ENCODE measurements at places on chromosomes 2 and 18. TPM values are rescaled to one million over a fixed set of nuclear protein-coding genes. Genes with fewer than 3 reads are reported as not detected.

DNA sequence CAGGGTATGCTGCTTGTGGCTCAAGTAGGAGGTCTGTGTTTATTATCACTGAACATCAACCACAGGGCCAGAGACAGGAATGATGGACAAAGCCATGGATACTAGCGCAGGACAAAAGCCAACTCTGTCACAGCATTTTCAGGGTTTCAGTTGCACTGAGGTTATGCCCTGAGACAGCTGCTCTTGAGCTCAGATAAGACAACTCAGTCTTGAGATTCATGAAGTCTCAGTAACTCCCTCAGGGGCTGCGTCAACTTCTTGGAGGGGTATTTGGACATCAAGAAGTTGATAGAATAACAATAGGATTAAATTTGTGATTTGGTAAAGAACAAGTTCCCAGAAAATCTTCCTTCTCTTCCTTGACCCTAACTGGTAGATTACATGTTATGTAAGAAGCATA is 287.0 kb upstream of the SLC14A2 start:
- no peaks in the 10 kb centered on the region for H3K36me3 ChIP-seq
- H3K4me1 ChIP-seq, result peaks cover 30% of the 10 kb centered on the region
- no peak for DNase-seq
- H3K4me3 ChIP-seq, result no peak overlapping the region

DNA sequence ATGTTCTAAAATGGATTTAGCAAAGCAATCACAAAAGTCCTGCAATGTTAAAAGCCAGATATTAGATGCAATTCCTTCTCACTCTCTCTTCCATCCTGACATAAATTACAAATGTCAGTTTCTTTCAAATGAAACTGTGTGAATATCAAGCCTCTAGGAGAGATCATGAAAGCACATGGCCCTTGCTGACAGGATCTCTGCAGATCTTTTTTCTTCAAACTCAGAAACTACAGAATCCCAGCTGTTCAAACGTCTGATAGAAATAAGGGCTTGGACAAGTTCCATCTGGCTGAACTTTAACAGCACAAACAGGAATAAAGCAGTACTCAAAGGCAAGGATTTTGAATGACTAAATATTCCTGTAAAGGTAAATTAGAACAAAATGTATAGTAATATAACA is 47.6 kb downstream of the PDE1A start:
- H3K27ac ChIP-seq, result no peak overlapping the region
- H3K27me3 ChIP-seq, result no peaks in the 10 kb centered on the region
- H3K36me3 ChIP-seq, result no peaks in the 10 kb centered on the region
- H3K4me3 ChIP-seq, result no peak overlapping the region
- no peaks in the 10 kb centered on the region for H3K4me1 ChIP-seq
- no peak for DNase-seq

- no peaks in the 10 kb centered on the region for H3K36me3 ChIP-seq
- DNase-seq, result peak; percentile 54
- H3K27ac ChIP-seq, result 0 out of 2 replicates have a peak overlapping the region, but pooled peaks have one; percentile 32
- H3K4me3 ChIP-seq, result no peak overlapping the region
- no peaks in the 10 kb centered on the region for H3K27me3 ChIP-seq
Measured at GRCh38 chr2:158734442-158734841, 60.7 kb upstream of the DAPL1 start.

DNA sequence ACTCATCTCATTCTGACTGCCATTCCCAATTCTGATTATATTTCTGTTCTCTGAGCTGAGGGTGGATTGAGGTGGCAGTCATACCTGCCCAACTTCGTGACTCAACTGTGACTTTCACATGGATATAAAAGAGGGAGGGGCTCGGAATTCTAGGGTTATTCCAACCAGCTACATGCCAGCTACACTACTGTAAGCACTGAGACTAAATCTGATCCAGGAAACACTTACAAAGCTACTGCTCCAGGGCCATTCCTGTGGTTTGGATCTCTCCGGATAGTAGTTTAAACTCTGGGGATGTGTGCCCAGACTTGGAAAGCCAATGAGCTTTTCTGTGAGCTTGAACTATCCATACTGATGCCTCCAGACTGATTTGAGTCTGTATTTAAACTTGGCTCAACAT is 7.9 kb downstream of the MAP2 start:
- H3K4me3 ChIP-seq, result no peak overlapping the region
- H3K27me3 ChIP-seq, result no peaks in the 10 kb centered on the region
- DNase-seq, result peak; percentile 66
- H3K4me1 ChIP-seq, result peaks cover 22% of the 10 kb centered on the region

GRCh38 chr2:46171411-46171953 is 125.7 kb upstream of the EPAS1 start:
- H3K4me3 ChIP-seq, result no peak overlapping the region
- peaks cover 75% of the 10 kb centered on the region for H3K4me1 ChIP-seq
- H3K27ac ChIP-seq, result peak overlapping the region; percentile 7
- peak; percentile 47 for DNase-seq

- H3K36me3 ChIP-seq, result no peaks in the 10 kb centered on the region
- H3K27me3 ChIP-seq, result no peaks in the 10 kb centered on the region
- no peak overlapping the region for H3K4me3 ChIP-seq
- H3K27ac ChIP-seq, result peak overlapping the region; percentile 94
- no peak for DNase-seq
- peaks cover 61% of the 10 kb centered on the region for H3K4me1 ChIP-seq
Measured at GRCh38 chr2:37583867-37584266, 87.6 kb downstream of the CDC42EP3 start.

DNA sequence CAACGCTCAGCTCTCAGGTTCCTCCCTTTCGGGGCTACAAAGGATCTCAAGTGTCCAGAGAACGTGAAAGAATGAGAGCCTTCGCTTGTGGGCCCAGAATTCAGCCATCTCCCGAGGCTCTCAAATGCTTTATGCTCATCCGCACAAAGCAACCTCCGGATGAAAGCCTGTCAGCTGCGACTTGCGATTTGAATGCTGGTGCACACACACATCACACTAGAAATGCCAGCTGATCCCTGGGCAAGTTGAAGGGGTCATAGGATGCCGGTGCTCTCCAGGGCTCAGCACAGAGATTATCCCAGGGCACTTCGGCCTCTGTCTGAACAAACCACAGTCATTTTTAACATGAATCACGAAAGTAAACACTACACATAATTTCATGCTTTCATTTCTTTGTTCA is 141.8 kb upstream of the MYT1L start:
- no peaks in the 10 kb centered on the region for H3K36me3 ChIP-seq
- no peak for DNase-seq
- no peak overlapping the region for H3K4me3 ChIP-seq

- H3K27me3 ChIP-seq, result peaks cover 21% of the 10 kb centered on the region
- no peaks in the 10 kb centered on the region for H3K36me3 ChIP-seq
- H3K27ac ChIP-seq, result no peak overlapping the region
- H3K4me3 ChIP-seq, result no peak overlapping the region
- DNase-seq, result no peak
- H3K4me1 ChIP-seq, result no peaks in the 10 kb centered on the region
Measured at GRCh38 chr2:218005486-218005885, 2.7 kb upstream of the TNS1 start.

DNA sequence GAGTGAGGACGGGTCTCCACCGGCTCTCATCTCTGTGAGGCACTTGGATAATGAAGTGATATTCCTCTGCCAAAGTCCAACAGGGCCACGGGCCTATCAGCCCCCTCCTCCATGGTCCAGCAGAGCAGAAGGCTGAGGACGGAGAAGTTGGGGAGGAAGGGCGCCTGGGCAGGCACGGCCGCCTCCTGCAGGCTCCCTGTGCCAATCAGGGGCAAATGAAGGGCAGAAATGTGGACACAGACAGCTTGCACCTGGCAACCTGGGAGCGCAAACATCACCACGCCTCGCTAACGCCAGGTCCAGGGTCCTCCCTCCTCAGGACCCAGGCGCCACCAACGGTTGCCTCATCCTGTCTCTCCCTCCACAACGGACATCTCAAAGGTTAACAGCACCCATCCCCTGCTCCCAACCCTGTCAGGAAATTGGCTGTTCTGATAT is 24.3 kb downstream of the SMAD7 start:
- H3K4me1 ChIP-seq, result no peaks in the 10 kb centered on the region
- H3K27ac ChIP-seq, result no peak overlapping the region
- no peak for DNase-seq
- H3K27me3 ChIP-seq, result no peaks in the 10 kb centered on the region
- H3K36me3 ChIP-seq, result no peaks in the 10 kb centered on the region
- no peak overlapping the region for H3K4me3 ChIP-seq

- no peak overlapping the region for H3K4me3 ChIP-seq
- H3K27ac ChIP-seq, result no peak overlapping the region
- no peaks in the 10 kb centered on the region for H3K4me1 ChIP-seq
- DNase-seq, result no peak
- H3K27me3 ChIP-seq, result no peaks in the 10 kb centered on the region
Measured at GRCh38 chr18:5608846-5609245, 65.0 kb upstream of the EPB41L3 start.

DNA sequence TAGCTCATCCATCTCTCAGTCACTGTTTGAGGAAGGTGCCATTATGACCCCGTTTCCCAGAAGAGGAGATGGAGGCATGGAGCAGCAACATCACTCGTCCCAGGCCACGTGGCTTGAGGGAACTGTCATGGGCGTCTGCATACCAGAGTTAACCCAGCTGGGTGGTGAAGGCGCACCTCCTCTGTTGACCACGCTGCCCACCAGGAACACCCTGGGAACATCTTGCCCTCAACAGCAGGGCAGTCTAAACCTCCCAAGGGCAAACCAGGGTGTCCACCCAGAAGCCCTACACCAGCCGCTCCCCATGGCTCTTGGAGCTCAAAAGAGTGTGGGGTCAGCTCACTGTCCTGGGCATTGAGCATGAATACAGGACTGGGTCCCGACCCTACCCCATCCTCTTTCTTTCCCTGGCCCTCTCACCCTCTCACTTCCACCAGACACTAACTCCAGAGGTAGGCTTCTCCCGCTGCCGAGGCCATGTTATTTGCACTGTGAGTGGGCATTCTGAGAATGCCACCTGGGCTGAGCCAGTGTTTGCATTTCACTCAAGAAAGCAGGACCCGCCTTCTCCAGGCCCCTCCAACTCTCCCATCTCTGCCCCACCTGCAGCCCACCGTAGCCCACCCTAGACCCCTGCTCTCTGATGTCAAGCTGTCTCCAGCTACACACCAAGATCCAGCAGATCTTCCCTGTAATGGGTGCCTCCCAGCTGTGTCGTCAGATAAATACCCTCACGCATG is 259.6 kb downstream of the HDAC4 start:
- no peaks in the 10 kb centered on the region for H3K27me3 ChIP-seq
- no peak overlapping the region for H3K27ac ChIP-seq
- DNase-seq, result no peak
- no peaks in the 10 kb centered on the region for H3K4me1 ChIP-seq
- H3K36me3 ChIP-seq, result no peaks in the 10 kb centered on the region

GRCh38 chr18:55284614-55285013 is 303.4 kb downstream of the TCF4 start:
- H3K27me3 ChIP-seq, result no peaks in the 10 kb centered on the region
- no peak overlapping the region for H3K4me3 ChIP-seq
- DNase-seq, result no peak
- H3K27ac ChIP-seq, result no peak overlapping the region
- no peaks in the 10 kb centered on the region for H3K36me3 ChIP-seq

DNA sequence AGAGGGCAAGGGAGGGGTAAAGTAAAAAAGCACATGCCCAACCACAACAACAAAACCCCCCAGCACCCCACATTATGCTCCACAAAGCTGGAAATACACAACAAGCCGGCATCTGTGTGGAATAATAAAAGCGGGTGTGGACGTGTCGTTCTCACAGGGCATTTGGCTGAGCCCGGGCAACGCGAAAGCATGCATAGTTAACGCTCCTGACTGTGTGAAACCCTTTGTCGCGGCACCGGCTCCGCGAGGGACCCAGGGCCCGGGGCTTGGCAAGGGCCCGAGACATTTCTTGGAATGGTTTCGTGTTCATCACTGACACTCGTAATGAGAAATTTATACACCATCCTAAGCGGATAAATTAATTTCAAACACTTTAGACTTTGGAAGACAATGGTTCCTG is 165.6 kb downstream of the INHBB start:
- H3K27ac ChIP-seq, result no peak overlapping the region
- peaks cover 6% of the 10 kb centered on the region for H3K4me1 ChIP-seq
- H3K27me3 ChIP-seq, result no peaks in the 10 kb centered on the region
- no peak for DNase-seq
- H3K36me3 ChIP-seq, result no peaks in the 10 kb centered on the region
- H3K4me3 ChIP-seq, result no peak overlapping the region

TOGARAM2 gene
- total RNA-seq, result 0.44 TPM

CSRNP3 gene
- total RNA-seq, result 0.41 TPM

SP110 gene
- total RNA-seq, result 6.8 TPM

MARCHF7 gene
- total RNA-seq, result 38.3 TPM

GRB14 gene
- total RNA-seq, result 3.4 TPM

REV1 gene
- 50.5 TPM for total RNA-seq

C1QL2 gene
- not detected for total RNA-seq

ASB18 gene
- total RNA-seq, result not detected

GGCX gene
- total RNA-seq, result 30.6 TPM

MOCOS gene
- total RNA-seq, result 30.4 TPM

IL36B gene
- not detected for total RNA-seq

BARD1 gene
- 42.0 TPM for total RNA-seq
